ENCODE measurements at places on chromosomes 12 and 14. TPM values are rescaled to one million over a fixed set of nuclear protein-coding genes. Genes with fewer than 3 reads are reported as not detected.
A peak's percentile ranks its signal among the peaks of the same experiment; 100 is the strongest.

The FOXG1 gene
- not detected for total RNA-seq

The DDX54 gene
- total RNA-seq: 60.7 TPM

The ADCY6 gene
- 112 TPM for total RNA-seq

The ACOT6 gene
- total RNA-seq: not detected

The FOXN3 gene
- 110 TPM for total RNA-seq

The PAPLN gene
- total RNA-seq: 9.6 TPM

The ALDH2 gene
- total RNA-seq: 102 TPM

The CCDC196 gene
- not detected for total RNA-seq

The WIF1 gene
- not detected for total RNA-seq

The INSM2 gene
- total RNA-seq: not detected

The CD163 gene
- total RNA-seq: 14.9 TPM

The LMO3 gene
- total RNA-seq: 37.5 TPM

The RIMBP2 gene
- 3.3 TPM for total RNA-seq

The HOMEZ gene
- total RNA-seq: 1.9 TPM

The FITM1 gene
- total RNA-seq: not detected

The PLEKHD1 gene
- 0.16 TPM for total RNA-seq

The OTX2 gene
- not detected for total RNA-seq

The LUM gene
- 31.7 TPM for total RNA-seq

DNA sequence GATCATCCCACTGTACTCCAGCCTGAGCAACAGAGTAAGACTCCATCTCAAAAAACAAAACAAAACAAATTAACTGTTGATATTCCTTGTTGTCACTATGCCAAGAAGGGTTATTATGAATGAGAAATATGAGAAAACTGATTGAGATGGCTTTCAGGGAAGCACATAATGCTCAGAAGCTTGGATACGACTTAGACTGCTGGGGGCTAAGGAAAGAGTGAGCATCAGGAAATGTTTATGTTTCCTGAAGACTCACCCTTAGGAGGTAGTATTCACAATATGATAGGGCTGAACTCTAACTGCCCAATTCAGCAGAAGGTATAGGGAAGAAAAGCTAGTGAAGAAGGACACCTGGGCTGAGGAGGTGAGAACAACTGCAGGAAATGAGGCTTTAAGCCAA lies 6.3 kb downstream of the STYK1 start:
- no peak for DNase-seq

GRCh38 chr14:59869381-59870255 lies 958 bp downstream of the RTN1 start:
- no peak for DNase-seq

- no peak for DNase-seq
These were observed 48.8 kb downstream of the LRCOL1 start for GRCh38 chr12:132561427-132562156.

DNA sequence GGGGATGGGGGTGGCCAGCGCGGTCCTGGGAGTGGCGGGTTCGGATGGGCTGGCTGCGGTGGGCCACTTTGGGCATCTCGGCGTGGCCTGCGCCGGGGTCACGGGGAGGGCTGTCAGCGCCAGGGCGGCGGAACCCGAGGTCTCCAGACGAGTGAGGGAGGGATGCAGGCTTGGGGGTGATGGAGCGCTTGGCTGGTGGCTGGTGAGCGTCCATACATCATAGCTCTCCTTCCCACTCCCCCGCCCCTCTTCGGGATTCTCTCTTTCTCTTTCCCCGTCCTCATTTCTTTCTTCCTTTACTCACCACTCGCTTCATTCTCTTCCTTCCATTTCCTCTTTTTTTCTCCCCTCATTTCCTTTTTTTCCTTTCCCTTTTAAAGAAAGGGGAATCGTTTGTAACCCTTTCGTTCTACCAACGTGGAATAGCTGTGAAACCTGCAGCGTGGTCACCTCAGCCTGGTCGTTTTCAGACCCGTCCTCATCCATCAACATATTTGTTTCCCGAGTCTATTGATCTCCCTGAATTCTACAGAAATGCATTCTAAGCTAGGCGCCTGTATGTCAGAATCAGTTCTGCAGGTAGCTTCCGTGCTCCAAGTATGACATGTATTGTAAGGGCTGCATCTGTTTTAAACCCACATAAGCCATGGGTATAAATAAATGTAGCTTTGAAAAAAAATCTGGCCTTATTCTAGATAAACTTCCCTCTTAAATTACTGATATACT lies 260.3 kb upstream of the E2F7 start:
- DNase-seq: no peak

- DNase-seq: no peak
These were observed 2.9 kb upstream of the DHRS2 start for GRCh38 chr14:23633160-23633701.

GRCh38 chr12:2112401-2112800 lies 59.6 kb downstream of the CACNA1C start:
- peak; percentile 38 for DNase-seq

DNA sequence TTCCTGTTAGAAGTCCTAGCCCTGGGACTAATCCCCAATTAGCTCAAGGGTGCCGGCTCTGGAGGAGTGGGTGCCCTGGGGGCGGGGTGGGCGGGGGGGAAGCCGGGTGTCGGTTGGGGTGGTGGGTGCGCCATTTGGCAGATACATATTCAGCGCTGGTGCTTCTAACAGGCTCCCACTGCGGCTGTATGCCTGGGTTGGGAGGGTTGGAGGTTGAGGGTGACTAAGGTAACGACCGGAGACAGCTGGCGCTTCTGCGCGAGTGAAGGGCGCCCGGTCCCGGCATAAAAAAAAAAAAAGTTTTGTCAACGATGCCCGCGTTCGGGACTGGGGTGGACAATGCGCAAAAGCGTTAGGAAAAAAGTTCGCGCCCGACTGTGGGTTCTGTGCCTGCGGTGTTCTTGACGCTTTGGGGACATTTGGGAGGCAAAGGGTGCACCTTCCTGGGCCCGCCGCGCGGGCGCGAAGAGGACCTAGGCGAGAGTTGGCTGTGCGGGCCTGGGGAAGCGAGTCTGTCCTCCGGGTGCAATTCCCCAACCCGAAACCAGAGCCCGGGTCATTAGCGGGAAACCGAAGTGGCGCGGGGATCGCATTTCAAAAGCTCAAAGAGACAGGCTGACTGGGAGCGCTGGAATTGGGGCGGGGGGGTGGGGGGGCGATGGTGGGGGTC lies 19.2 kb downstream of the TBX3 start:
- DNase-seq: no peak

GRCh38 chr12:103929784-103930033 lies 501 bp upstream of the HSP90B1 start:
- no peak for DNase-seq

- DNase-seq: no peak
These were observed 766.2 kb downstream of the FLRT2 start for GRCh38 chr14:86296173-86296572.

GRCh38 chr12:113127791-113128199 lies 7.8 kb downstream of the RASAL1 start:
- DNase-seq: no peak

- peak; percentile 12 for DNase-seq
These were observed 31.8 kb upstream of the OR10A7 start for GRCh38 chr12:55188974-55189556.

GRCh38 chr12:89834676-89835075 lies 126.0 kb upstream of the ATP2B1 start:
- no peak for DNase-seq

GRCh38 chr12:126982707-126983106 lies 1284.3 kb upstream of the TMEM132C start:
- DNase-seq: no peak

GRCh38 chr12:64733857-64734256 lies 25.3 kb downstream of the GNS start:
- no peak for DNase-seq

DNA sequence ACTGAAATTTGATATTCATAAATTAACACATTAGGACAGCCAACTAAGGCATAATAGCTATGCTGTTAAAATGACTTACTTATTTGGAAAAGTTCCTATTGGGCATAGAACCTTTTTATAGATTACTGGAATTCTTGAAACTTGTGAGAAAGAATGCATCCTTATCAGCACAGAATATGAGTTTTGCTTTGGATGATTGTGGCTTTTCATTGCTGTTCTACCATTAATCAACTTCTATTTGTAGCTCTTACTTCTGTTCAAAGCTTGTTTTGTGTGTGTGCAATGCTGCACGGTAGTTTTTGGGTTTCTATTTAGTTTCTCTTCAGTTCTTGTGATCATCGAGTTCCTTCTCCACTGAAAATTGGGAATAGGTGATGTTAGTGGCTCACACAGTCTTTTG lies 152.4 kb upstream of the PELI2 start:
- DNase-seq: no peak

DNA sequence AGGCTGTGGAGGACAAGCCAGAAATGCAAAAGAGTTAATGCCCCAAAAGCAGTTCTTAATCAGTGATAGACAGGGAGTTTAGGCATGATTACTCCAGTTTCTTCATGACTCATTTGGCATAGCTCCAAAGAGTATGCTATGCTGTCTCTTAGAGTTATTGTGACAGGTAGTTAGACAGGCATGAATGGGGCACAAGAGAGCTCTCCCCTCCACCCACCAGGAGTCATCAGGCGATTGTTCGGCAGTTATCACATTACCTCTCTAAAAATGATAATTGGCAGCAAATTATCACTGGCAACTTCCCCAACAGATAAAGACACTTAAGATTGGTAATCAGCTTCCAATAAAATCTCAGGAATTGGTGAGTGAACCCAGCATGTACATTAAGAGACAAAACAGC lies 320.1 kb downstream of the DAD1 start:
- no peak for DNase-seq

GRCh38 chr12:3752096-3752709 lies 706 bp downstream of the CRACR2A start:
- peak; percentile 63 for DNase-seq

DNA sequence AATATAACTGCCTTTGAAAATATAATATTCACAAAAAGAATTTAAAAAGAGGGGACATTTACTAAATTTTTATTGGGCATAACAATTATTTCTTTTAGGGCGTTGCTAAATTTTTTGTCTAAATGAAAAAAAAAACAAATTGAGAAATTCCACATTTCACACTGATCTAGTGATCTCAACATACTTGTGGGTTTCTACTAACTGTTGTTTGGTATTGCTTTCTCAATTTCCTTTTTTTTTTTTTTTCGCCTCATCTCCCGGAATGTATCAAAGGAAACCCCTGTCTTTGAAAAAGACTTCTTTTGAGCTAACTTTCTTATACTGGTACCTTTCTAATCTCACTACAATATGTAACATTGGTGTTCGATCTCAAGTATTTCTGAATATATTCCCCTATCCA lies at the start of gene CLEC4D:
TSS of gene CLEC4D (plus strand) at position 248 of the 400 bp plus-strand sequence. CDS start 230 bp downstream, outside the sequence.
- DNase-seq: no peak

DNA sequence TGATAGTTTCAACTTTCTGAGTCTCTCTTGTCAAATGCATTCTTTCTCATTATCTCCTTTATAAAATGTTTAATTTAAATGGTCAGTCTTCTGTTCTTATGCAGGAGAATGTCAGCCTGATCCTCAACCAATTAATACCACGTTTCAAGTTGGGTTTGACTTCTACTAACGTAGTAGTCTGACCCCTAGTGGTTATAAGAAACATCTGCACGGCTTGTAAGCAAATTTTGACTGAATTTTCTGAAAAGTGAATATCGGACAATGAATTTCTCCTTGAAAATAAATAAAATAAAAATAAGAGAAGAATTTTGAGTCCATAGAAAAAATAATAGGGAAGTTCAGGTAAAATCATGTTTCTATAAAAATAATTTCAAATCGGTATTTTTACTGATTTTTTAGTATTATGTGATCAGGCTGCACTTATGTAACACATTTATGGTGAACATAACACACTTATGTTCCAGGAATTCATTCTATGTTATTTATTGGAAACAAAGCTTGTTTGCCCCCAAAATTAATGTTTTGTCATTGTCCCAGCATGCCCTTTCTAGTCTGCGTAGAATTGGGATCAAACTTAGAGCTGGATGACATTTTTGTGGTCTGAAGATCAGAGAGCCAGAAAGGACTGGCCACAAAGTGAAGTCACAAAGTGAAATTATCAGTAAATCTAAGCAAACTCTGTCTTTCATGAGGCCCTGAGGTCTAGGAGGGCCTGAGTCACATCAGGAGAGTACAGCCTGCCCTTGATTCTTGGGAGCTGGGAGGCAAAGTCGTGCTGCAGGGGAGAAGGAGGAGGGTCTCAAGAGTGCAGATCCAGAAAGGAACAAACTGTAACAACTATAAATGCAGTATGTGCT lies 101.2 kb upstream of the STXBP6 start:
- no peak for DNase-seq

DNA sequence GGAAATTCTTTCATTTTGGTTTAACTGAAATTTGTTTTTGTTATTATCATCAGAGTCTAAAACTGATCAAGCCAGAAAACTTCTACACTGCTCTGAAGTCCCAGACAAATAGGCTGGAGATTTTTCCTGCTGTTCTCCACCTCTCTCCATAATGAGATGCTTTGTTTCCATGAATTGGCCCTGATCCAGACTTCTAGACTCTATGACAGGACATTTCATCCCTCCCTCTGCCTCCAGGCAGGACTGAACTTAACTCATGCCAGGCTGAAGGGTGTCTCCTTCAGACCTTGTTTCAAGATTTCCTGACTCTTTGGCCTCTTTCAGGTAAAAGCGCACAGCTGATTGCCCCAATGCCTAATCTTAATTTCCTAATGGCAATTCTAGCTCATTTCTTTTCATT lies 69.1 kb upstream of the HOXC13 start:
- no peak for DNase-seq

DNA sequence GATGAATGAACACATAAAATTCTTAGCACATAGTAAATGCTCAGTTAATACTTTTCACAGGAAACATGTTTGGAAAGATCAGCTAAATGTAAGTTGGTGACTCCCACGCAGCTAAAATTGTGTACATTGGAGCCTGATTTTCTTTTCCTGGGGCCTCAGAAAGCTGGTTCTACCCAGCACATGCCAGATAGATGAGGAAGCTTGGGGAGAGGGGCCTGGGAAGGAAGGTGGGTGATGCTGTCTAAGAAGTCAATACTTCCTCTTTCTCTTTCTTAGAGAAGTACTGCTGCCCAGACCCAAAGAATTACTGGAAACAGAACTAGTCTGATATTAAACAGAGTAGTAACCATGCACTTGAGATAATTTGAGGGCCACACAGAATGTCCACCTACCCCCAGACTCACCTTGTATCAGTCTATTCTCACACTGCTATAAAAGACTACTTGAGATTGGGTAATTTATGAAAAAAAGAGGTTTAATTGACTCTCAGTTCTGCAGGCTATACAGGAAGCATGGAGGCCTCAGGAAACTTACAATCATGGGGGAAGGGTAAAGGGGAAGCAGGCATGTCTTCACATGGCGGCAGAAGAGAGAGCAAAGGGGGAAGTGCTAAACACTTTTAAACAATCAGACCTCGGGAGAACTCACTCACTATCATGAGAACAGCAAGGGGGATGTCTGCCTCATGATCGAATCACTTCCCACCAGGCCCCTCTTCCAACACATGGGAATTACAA lies 123.3 kb upstream of the MED13L start:
- DNase-seq: no peak
